ENCODE measurements at places on chromosomes 4 and X.

- DNase-seq = no peak
Measured at GRCh38 chr4:10582059-10582686, 102.4 kb downstream of the CLNK start.

DNA sequence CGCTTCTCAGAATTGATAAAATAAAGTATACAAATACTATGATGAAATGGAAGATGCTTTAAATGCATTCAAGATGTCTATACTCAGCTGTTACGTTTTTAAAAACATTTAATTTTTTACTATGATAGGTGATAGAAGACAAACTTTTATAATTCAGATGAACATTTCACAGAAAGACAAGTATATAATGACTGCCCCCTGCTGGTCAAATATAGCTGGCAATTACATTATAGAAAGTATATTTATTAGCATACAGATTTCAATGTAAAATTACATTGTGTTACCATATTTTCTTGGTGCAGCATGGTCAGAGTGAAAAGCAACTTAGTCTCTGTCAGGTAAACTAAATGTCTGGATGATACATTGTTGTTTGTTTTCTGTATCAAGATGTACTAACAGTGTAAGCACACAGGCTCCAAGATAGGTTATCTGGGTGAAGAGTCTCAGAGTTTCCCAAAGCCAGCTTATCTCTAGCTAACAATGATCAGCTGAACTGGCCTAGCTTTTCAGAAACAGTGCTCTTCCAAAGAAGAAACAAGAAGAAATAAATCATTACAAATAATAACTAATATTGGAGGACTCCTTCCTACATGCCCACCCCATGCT, 54.1 kb downstream of the SRPX start:
- DNase-seq = no peak

GRCh38 chr4:152860046-152860445, 76.1 kb upstream of the FHDC1 start:
- DNase-seq = no peak

- DNase-seq = no peak
Measured at GRCh38 chr4:7813674-7814073, 126.0 kb downstream of the AFAP1 start.

GRCh38 chrX:88655460-88655859, 91.6 kb upstream of the CPXCR1 start:
- DNase-seq = no peak

- DNase-seq = no peak
Measured at GRCh38 chrX:134948333-134949241, 42.2 kb upstream of the SMIM10 start.

- peak; percentile 57 for DNase-seq
Measured at GRCh38 chr4:575281-576141, 584 bp downstream of the TMEM271 start.

GRCh38 chr4:8250227-8250626, 19.3 kb upstream of the HTRA3 start:
- no peak for DNase-seq

- DNase-seq = no peak
Measured at GRCh38 chr4:11005300-11005699, 320.7 kb upstream of the CLNK start.

DNA sequence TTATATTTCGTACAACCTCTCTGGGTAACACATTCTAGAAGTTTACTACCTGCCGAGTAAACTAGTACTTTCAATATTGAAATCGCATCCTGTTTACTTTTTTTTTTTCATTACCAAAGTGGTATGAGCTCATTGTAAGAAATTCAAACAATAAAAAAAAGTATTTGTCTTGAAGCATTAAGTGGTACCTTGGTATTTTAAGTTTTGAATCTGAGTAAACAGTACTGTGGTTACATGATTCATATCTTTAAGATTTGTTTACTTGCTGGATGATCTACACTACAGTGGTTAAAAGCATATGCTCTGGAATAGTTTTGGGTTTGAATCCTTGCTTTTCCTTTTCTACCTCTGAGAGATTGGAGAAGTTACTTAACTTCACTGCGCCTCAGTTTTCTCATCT, 3.8 kb upstream of the MMGT1 start:
- DNase-seq = no peak

All from left ventricle myocardium superior (tissue), 1 donor.